Stimulated activated CD4-positive, alpha-beta T cell treated with anti-CD3 and anti-CD28 coated beads, TNF-alpha, amount 100 ng/mL, for 4 hours (primary cell): ENCODE measurements at places on chromosomes 4 and X.

GRCh38 chr4:110415041-110415440, 60.9 kb upstream of the ENPEP start:
- DNase-seq, result no peak

- DNase-seq, result no peak
These were observed 346.2 kb downstream of the MAGEB5 start for GRCh38 chrX:26562156-26562555.

- no peak for DNase-seq
These were observed 7.3 kb upstream of the CSF2RA start for GRCh38 chrX:1261285-1261684.

DNA sequence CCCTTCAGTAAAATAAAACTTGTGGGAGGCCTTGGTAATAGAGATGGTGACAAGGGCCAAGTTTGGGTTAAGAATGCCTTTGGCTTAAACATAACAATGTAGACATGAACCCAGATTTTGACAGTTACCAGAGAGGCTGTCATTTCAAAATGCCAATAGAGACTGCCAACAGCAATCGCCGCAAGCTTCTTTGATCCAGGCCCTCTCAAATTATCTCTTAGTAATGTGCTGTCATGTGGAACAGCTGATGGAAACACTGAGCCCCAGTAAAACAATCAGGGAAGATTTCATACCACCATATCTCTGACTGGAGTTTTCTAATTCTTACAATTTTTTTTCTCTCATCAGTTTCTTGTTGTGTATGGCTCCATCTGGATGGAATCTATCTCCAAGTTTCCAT, 80.5 kb downstream of the ZNF330 start:
- DNase-seq, result no peak

DNA sequence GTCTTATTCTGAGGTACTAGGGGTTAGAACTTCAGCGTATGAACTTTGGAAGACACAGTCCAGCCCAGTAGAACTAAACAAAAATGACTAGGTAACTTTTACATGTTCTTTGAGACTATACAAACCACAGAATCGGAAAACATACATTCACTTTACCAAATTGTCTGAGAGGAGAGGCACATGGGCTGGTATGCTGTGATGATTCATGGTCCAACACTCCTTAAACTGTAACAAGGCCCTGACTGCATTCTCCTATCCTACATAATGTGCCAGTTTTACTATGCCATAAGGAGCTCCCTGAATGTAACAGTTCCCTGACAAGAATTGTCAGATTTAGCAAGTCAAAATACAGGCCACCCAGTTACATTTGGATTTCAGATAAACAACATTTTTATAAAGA, 640.0 kb downstream of the RAB28 start:
- DNase-seq, result no peak

- peak; percentile 55 for DNase-seq
These were observed 95.6 kb downstream of the AFAP1 start for GRCh38 chr4:7843831-7844593.

GRCh38 chrX:101163166-101163565, 56.4 kb upstream of the DRP2 start:
- DNase-seq, result no peak

DNA sequence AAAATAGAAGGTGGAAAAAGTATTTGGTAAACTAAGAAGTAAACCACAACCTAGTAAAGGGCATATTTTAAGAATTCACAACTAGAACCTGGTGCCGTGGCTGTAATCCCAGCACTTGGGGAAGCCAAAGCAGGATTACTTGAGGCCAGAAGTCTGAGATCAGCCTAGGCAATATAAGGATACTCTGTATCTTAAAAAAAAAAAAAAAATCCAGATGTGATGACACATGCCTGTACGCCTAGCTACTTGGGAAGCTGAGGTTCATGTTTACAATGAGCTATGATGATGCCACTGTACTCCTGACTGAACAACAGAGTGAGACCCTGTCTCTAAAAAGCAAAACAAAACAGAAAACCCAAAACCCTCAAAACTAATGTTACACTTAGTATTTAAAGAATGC, 294.9 kb upstream of the ZCCHC13 start:
- DNase-seq, result no peak

DNA sequence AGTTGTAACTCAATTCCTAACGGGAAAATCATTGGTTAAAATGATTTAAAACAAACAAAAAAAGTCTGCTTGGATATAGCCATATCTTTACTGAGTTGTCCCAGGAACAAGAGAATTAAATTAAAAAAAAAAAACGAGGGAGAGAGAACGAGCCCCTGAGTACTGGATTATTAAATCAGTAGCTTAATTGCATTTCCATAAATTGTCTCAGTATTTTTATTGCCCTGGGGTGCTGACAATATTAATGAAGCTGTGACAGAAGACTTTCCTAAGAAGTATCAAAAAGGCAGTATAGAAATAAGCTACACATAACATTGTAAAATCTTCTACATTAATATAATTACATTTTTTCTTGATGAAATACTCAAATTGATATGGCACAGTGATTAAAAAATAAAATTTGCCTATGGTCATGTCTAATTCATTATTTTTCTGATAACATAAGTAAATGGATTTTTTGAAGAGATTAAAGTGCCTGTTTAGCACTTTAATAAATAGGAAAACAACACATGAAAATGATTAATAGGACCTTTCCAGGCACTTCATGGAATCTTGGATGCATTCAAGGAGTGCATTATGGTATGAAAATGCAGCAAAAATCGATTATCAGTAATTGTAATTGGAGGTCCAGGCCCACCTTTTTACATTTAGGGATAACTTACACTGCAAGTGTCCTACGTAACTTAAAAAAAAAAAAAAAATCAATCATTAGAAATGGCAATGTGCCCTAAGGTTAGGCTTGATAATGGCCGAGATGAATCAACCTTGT, 2233.4 kb downstream of the ARAP2 start:
- no peak for DNase-seq

- DNase-seq, result no peak
These were observed 114.3 kb downstream of the CENPC start for GRCh38 chr4:67430989-67431388.

- DNase-seq, result no peak
These were observed 58.6 kb downstream of the DDX60L start for GRCh38 chr4:168421671-168422070.

DNA sequence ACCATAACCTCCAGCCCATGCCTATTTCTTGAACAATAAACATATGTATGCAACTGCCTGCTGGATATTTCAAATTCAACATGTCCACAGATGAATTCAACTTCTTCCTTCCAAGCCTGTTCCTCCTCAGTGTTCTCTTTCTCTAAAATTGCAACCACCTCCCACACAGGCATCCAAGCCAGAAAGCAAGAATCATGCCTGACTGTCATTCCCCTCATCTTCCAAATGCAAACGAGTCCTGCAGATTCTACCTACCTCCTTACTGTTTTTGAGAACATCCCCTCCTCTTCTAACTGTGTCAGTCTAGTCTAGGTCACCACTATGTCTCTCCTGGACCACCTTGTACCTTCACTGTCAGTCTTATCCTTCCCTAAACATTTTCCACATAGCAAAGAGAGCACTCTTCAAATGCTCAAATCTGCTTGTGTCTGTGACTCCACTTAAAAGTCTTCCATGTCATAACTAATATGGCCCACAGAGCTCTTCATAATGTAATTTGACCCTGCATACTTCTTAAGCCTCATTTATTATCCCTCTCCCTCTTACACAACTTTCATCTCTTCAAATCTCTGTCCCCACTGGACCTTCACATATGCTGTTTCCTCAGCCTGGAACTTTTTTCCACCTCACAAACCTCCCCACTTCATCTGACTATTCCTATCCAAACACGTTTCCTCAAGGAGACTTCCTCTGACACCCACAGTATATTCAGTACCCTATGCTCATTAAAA, 25.7 kb downstream of the MAPK10 start:
- no peak for DNase-seq

- DNase-seq, result no peak
These were observed at the start of gene KDR for GRCh38 chr4:55125087-55125721. Gene KDR, minus strand, starts transcription at chr4:55125595. Its CDS starts 302 bp downstream, at chr4:55125293.

DNA sequence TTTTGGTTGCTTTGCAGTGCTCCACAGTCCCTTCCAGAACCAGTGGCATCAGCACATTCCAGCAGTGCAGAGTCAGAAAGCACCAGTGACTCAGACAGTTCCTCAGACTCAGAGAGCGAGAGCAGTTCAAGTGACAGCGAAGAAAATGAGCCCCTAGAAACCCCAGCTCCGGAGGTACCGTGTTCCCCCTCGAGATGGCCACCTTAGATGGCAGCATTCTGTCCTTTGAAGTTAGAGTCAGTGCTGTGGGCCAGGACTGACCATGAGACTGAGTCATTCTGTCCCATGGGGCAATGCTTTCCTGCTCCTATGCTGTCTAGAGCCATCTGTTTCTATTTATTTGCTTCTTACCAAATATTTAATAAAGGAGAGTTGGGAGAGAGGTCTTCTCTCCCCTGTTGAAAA, 112.3 kb downstream of the KLHL8 start:
- no peak for DNase-seq

- DNase-seq, result no peak
These were observed 153.9 kb downstream of the ATG4A start for GRCh38 chrX:108245462-108245861.

GRCh38 chrX:109987884-109988283, 15.0 kb upstream of the TMEM164 start:
- DNase-seq, result no peak

- DNase-seq, result no peak
These were observed 472.7 kb upstream of the DIAPH2 start for GRCh38 chrX:96211953-96212352.

DNA sequence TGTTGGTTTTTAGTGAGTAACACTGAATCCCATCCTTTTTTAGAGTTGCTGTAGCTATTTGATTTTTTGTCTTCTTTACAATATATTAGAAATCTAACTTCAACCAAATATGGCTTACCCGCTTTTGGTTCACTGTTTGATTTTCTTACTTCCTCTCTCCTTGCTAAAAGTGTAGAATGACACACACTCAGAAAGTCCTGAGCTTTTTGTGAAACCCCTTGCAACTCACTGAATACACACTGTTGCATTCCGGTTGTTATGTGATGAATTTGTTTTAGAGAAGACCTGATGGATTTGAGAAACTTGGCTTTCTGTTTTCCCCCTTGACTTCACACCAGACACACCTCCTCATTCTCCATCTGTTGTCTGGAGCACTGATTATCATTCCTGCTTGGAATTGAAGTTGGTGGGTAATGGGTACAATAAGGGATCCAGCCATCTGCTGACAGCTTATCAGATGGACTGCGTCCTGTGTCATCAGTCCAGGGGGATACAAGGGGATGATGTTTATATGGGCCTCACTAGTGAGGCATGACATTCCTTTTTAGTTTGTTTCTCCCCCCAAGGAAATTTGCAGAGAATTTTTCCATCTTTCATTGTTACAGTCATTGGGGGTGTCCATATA, 5.2 kb downstream of the TMEM164 start:
- no peak for DNase-seq

DNA sequence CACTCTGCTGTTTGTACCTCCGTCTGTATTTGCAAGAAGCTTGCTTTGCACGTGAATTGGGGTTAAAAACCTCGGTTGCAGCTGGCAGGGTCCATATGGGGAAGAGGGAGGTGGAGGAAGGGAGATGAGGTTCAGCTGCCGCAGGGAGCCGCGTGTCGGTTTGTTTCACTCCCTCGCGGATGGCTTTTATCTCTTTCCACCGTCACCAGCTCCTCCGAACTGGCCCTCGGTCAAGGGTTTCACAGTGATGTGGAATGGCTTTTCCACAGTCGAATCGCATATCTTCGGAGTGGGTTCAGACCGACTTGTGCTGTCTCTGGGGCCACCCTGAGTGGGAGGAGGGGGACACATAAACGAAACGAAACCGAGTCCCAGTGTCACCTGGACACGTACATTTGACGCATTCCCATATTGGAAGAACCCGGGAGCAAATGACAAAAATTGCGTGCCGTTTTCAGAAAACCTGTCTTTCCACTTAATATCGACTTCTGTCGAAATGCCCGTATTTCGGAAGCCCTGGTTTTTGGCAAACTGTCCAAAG, 929 bp downstream of the ZBTB33 start:
- no peak for DNase-seq

GRCh38 chr4:3368841-3369760, 72.7 kb upstream of the HGFAC start:
- DNase-seq, result no peak

DNA sequence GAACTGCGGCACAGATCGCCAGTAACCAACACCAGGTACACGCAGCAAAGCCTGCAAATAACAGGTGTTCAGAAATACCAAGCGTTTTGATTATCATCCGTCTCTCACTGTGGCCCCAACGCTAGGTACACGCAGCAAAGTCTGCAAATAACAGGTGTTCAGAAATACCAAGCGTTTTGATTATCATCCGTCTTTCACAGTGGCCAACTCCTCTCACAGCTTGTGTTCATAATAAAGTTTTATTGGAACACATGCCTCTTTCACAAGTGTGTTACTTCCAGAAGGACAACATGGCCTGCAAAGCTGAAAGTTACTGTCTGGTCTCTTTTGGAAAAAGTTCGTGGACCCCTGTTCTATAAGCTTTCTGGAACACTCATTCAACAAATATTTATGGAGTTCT, 153.1 kb downstream of the AFAP1 start:
- no peak for DNase-seq

GRCh38 chrX:22325096-22325495, 52.4 kb downstream of the CBLL2 start:
- DNase-seq, result no peak

DNA sequence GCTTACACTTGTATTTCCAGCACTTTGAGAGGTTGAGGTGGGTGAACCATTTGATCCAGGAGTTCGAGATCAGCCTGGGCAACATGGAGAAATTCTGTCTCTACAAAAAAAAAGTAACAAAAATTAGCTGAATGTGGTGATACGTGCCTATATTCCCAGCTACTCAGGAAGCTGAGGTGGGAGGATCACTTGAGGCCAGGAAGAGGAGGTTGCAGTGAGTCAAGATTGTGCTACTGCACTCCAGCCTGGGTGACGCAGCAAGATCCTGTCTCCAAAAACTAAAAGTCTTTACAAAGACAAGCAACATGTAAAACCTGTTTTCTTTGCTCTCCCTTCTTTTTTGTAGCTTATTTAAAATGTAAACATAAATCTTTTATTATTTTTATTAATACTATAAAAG, 1156.1 kb downstream of the FAT4 start:
- no peak for DNase-seq
